ENCODE measurements at places on chromosomes 6 and 20.

DNA sequence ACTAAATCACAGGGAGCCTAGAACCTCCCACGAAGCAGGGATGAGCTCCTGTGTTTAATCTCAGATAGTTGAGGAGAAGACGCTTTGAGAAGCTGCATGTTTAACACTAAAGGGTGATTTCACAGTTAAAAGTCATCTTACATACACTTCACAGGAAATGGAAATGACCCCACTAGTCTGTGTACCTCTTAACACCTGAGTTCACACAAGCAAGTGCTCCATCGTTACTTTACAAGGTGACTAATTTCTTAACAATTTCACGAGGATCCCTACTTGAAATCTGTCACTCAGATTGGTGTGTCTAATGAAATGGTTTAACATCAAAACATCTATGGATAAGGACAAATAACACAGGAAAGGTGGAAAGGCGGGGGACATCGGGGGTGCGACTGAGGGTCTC lies 93.8 kb upstream of the RPS6KA2 start:
- DNase-seq: no peak

DNA sequence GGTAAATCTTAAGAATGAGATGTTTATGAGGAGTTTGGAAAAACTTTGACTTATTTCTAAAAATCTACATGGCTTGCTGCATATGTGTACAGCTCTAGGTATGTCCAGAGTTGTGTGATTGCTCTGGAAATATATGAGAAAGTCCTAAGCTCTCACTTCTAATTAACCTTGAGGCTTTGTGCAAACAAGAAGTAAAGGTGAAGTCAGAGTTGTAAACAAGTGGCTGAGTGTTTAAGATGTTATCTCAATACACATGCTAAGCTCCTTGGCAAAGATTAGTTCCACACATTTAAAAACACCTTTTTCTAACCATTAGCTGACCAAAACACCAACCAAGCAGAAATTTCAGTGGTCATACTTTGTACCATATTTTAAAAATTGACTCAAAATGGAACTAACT lies 684.2 kb downstream of the HTR1B start:
- no peak for DNase-seq

DNA sequence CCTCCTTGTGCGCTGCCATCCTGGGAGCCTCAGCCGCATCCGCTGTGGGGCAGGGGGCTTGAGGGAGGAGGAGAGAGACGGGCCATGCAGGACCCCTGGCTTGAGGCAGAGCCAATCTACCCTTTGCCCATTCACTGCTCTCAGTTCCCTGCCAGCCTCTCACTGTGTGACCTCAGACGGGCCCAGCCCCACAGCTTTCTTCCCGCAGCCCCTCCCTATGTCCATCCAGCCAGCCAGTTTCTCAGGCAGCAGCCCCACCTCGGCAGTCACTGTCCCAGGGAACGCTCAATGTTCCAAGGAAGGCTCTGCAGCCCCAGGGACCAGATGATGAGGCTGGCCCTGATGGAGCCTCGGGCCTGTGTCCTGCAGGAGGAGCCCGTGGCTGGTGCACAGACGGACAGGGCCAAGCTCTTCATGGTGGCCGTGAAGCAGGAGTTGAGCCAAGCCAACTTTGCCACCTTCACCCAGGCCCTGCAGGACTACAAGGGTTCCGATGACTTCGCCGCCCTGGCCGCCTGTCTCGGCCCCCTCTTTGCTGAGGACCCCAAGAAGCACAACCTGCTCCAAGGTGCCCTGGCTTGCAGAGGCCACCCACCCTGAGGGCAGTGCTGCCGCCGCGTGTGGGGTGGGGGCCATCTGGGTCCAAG lies 3.9 kb upstream of the TNFRSF6B start:
- DNase-seq: no peak

DNA sequence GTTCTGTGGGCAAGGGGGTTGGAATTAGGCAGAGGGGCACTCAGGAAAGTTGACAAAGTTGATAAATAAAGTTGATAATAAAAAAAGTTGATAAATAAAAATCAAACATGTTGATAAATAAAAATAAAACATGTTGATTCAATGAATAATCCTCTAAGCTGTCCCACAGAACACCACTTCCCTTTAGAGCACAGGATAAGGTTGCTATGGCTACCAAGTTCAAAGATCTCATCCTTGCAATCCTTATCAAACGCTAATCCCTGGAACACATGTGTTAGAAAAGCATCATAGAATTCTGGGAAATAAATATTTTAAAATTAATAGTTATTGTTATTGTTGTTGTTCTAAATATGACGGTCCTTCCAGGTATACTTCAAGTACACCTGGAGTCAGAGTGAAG lies 33.9 kb downstream of the MBOAT1 start:
- DNase-seq: no peak

- DNase-seq: no peak
Measured at GRCh38 chr20:17795501-17796071, 95.8 kb downstream of the BANF2 start.

- no peak for DNase-seq
Measured at GRCh38 chr20:50521221-50522052, 11.3 kb downstream of the PTPN1 start.

- no peak for DNase-seq
Measured at GRCh38 chr20:55200317-55200716, 724.9 kb downstream of the DOK5 start.
